ENCODE measurements at places on chromosomes 7 and 10.

GRCh38 chr10:24206334-24206733, 2.6 kb upstream of the KIAA1217 start:
- DNase-seq: no peak

GRCh38 chr7:51732116-51732515, 415.5 kb upstream of the COBL start:
- DNase-seq: no peak

DNA sequence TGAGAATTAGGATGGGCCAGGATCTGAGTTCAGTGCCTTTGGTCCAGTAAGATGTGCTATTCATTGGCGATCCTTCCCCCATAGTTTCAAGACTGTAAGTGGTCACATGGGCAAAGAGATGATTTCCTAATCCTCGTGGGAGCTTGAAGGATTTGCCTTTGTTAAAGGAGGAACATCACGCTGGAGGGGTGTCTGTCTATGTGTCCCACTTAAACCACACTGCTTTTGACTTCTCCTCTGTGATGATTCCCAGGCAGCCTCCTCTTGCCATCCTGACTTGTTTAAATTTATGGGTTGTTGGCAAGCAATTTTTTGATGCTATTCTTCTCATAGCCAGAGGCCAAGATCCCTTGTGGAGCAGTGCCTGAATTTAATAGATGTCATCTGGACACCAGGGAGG, 154.0 kb downstream of the TCF7L2 start:
- no peak for DNase-seq

- DNase-seq: no peak
Measured at GRCh38 chr7:3911685-3912084, 610.6 kb downstream of the SDK1 start.

GRCh38 chr7:142847353-142847752, 7.5 kb upstream of the EPHB6 start:
- DNase-seq: no peak

DNA sequence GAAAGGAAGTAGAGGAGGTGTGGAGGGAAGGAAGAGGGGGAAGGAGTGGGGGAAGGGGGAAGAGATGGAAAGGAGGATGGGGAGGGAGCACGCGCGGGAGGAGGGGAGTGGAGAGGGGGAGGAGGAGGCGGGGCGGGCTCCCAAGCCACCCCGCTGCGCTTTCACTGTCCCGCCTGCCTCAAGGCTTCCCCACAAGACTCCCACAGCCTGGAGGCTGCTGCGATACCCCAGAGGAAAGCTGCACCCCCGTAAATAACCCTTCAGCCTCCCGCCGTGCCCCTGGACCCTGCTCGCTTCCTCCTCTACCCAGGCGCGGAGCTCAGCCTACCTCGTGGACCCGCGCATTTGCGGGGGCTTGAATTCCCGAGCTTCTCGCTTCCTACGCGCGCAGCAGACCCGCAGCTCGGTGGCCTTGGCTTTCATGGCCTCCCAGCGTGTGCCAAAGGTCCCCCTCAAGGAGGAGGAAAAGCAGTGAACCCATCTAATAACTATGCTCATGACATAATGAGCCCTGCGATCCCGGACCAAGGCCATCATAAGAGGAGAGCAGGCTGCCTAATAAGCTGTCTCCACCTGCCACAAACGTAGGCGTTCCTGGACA, at the start of gene C10orf67:
Gene C10orf67, minus strand, starts transcription at position 557 of the 601 bp plus-strand sequence. Its CDS starts 23 bp downstream, at position 534.
- DNase-seq: no peak

GRCh38 chr10:97003151-97003803, 171.2 kb downstream of the LCOR start:
- DNase-seq: no peak

DNA sequence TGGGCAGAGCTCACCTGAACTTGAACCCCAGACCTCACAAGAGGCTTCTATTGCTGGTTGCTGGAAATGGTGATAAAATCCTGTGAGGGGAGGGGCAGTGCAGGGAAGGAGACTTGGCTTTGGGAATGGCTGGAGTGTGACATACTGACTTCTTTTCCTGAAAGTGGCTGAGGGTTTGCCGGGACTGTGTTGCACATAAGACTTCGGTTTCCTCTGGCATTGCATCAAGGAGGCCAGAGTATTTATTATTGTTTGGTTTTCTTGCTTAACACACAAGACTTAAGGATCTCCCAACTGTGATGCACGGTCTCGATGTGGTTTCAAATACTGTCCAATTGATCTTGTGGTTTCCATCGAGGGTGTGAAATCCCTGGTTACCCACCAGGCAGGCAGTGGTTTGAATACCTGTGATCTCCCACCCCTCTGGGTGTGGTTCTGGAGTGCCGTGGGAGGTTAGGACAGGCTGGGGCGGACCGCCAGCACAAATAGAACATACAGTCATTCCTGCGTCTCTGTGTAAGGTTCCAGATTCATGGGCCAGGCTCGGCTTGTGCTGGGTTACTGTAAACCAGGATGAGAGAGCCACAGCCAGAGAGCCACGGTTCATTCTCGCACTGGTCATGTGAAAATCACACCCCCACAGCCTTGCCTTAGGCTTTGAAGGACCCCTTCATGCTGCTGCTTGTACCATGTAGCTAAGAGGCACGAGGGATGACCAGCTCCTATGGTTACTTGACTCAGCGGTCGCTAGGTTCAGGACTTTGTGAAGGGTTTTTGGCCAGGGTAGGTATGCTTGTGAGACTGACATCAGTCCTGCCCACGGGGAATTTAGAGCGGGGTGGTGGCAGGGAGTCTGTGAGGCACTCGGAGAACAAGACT, 39.2 kb downstream of the WBP1L start:
- no peak for DNase-seq

- DNase-seq: no peak
Measured at GRCh38 chr10:75528392-75528791, 97.0 kb downstream of the LRMDA start.

DNA sequence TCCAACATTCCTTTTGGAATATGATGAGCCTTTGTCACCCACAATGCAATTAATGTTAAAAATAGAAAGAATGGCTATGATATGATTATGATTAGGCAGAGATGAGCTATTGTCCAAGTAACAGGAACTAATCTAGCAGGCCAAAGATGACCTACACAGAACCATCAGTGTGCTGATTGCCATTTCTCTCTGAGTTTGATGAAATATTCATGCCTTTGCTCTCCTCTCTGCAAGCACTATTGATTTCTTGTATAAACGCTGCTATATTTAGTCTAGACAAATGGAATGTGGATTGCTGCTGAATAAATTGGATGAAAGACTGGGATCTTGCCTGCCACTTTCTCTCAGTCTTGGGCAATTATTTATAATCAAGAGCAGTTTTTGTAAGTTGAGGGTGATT, 85.4 kb downstream of the HDAC9 start:
- no peak for DNase-seq

GRCh38 chr10:20551761-20552160, 345.4 kb downstream of the NEBL start:
- no peak for DNase-seq

- DNase-seq: no peak
Measured at GRCh38 chr10:89101943-89102342, 105.2 kb downstream of the CH25H start.

DNA sequence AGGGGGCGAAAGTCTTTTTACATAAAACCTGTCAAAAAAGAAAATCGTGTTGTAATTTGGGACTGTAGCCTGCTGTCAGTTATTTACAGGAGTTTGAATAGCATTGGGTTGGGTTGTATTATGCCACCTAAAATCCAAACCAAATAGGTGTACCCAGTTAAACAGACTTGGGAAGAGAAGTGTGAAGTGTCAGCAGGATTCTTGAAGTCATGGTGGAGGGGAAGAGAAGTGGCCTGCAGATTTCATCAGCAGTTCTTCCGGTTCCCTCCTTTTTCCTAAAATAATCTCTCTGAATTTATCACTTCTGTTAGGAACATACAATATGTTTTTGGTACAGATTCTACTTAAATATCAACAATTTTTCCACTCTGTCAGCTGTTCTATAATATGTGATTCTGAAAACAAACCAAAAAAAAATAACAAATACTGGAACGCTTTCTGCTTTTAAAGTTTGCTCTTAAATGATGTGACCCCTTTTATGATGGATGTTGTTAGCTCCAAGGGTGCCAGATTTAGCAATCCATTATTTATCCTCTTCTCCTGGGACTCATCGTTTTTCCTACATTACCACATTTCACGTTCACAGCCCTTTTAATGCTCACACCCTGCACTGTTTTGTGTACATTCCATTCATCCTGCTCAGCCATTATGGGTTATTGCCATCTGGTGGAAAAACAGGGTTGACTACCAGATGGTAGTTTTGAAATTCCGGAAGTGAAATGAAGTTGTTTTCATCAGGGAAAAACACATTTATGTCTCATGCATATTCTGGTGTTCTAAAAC, 18.7 kb upstream of the ARHGAP12 start:
- DNase-seq: no peak

DNA sequence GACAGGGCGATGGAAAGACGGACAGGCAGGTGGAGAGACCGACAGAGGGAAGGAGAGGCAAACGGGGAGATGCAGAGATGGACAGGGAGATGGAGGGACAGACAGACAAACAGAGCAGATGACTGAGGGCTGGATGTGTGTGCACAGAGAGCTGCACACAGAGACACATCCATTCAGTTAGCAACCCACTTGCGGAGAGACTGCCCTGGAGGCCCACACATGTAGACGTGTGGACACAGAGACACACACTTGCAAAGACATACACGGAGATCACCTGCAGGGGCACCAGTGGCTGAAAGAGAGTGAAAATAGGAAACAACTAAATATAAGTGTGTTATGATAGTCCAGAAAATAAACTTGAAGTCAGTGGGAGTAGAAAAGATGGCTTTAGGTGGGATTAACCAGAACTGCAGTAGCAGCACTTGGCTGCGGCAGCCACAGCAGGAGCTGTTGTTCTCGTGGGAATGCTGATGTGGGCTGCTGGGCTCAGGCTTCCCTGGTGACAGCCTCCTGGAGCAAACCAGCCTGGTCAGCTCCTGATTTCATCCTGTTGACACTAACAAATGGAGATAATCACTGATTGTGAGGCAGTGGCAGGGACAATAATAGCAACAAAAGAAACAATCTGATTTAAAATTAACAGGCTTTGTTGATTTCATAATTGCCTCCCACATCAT, 134.1 kb downstream of the CCNY start:
- no peak for DNase-seq

DNA sequence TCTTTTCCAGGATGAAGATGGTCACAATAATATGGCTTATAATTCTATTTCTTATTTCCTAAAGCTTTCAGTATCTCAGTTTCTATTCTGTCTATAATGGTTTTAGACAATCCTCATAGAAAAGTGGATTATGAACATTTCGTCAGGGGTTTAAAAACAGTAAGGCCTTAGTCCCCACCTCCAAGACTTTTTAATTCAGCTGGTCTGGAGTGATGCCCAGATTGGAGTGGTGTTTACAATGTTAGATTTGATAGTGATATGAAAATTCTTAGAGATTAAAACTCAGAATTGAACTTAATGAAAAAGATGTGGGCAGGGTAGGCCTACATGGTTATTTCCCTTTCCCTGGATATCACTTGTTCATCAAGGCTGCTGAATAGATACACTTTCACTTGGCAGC, 1238.3 kb downstream of the SORCS3 start:
- DNase-seq: no peak

DNA sequence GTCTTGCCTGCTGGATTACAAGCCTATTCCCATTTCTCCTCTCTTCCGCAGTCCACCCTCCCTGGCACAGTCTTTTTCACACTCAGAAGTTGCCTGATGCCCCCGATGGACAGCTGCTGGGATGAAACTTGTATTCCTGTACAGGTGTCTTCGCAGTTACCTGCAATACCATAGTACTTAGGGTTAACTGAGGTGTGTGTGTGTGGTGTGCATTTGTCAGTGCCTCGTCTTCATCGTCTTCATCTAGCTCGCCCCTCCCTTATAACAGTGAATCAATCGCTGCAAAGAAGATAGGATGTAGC, 11.0 kb downstream of the NXPH1 start:
- no peak for DNase-seq

DNA sequence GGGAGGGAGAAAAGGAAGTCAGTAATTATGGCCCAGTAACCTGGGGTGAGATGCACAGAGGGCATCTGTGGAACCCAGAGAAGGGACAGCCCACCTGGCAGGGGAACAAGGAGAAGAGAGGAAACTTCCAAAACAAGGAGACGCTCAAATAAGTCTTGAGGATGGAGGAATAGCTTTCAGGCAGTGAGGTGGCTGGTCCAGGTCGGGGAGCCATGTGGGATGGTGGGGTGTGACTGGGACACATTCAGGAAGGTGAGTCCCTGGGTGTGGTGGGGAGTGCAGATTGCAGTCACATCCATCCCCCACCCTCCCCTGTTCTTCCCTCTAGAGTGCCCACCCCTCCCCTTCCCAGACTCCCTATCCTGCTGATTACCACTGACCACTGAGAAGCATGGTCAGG, 175.4 kb downstream of the GRID1 start:
- DNase-seq: no peak

DNA sequence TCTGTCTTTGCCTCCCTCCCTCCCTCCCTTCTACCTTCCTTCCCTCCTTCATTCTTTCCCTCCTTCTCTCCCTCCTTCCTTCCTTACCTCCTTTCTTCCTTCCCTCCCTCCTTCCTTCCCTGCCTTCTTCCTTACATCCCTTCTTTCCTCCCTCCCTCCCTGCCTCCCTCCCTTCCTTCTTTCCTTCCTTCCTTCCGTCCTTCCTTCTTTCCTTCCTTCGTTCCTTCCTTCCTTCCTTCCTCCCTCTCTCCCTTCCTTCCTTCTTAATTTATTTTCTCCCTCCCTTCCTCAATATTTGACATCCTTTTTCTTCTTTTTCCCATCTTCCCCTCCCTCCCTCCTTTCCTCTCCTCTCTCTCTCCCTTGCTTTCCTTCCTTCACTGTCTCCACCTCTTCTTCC, 301.8 kb downstream of the GATA3 start:
- no peak for DNase-seq

DNA sequence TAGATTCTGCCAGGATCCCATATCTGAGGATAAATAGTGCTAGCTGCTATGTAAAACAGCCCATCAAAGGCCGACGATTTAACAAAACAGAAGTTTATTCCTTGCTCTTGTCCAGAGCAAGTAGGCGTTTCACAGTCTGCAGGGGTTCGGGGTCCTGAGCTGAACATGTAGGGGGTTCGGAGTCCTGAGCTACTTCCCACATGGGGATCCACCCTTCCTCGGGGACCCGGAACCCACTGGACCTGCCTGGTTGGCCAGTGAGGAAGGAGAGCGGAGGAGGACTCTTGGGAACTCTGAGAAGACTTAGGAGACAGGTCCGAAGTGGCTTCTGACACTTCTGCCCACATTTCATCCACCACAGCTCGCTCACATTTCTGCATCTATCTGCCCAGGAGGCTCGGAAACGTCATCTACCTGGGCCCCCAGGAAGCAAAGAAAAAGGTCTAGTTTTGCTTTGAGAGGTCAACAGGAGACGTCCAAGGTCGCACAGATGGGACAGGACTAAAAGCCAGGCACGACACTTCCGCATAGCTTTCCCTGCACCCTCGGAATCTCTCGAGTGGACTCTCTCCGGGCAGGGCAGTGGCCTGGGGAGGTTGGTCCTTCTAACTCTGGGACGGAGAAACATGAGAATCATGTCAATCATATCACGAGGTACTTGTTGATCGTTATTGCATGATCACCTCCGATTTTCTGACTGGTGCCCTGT, 86.4 kb downstream of the MICALL2 start:
- DNase-seq: no peak

- no peak for DNase-seq
Measured at GRCh38 chr10:72729528-72729927, 37.6 kb downstream of the MCU start.

GRCh38 chr10:30759423-30759822, 129.9 kb upstream of the LYZL2 start:
- DNase-seq: no peak

GRCh38 chr10:78868456-78868855, 200.3 kb upstream of the ZMIZ1 start:
- no peak for DNase-seq

Data from stimulated activated CD8-positive, alpha-beta memory T cell treated with anti-CD3 and anti-CD28 coated beads, Interleukin-4, amount 100 ng/mL, for 4 hours (primary cell).